T47D (cell line): ENCODE measurements at places on chromosomes 2 and 18.

- DNase-seq = no peak
These were observed 191.7 kb downstream of the ANKRD36C start for GRCh38 chr2:95799892-95800291.

- peak; percentile 78 for DNase-seq
These were observed 745.6 kb upstream of the RAB6C start for GRCh38 chr2:129233751-129234406.

DNA sequence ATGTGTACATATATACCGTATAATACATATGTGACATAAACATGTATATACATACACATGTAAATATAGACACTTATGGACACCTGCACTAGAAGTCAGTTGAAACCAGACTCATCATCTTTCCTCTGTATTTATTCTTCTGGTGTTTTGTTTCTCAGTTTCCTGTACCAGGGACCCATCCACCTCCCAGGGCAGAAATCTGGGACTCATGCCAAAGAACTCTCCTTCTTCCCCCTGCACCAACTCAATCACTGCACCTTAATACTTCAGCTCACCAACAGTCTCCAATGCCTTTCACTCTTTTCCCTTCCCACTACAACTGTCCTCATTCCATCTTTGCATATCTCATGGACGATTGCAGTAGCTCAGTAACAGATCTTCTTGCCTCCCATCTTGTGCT lies 428.0 kb downstream of the FBXO15 start:
- no peak for DNase-seq

- DNase-seq = no peak
These were observed 264.4 kb downstream of the ERBB4 start for GRCh38 chr2:212274215-212274614.

GRCh38 chr2:149606251-149606811 lies 18.8 kb upstream of the MMADHC start:
- DNase-seq = no peak

DNA sequence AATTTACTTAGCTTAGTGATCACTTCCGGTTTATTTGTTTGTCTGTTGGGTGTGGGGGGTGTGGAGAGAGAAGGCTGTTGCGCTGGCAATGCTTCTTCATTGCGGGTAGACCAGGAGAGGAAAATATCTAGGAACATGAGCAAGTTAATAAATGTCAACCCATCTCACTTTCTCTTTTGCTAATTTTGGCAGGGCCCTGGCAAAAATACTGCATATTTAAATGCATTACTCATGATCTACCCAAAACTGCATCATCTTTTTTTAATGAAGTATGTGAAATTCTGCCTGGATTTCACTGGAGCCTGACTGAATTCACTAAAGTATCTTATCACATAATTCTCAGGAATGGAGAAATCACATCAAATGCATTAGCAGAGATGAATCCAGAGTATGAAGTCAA lies 1131.0 kb upstream of the NXPH2 start:
- DNase-seq = no peak

GRCh38 chr18:8036551-8036950 lies 469.4 kb downstream of the PTPRM start:
- DNase-seq = no peak

GRCh38 chr2:19158896-19159295 lies 199.5 kb downstream of the OSR1 start:
- no peak for DNase-seq

DNA sequence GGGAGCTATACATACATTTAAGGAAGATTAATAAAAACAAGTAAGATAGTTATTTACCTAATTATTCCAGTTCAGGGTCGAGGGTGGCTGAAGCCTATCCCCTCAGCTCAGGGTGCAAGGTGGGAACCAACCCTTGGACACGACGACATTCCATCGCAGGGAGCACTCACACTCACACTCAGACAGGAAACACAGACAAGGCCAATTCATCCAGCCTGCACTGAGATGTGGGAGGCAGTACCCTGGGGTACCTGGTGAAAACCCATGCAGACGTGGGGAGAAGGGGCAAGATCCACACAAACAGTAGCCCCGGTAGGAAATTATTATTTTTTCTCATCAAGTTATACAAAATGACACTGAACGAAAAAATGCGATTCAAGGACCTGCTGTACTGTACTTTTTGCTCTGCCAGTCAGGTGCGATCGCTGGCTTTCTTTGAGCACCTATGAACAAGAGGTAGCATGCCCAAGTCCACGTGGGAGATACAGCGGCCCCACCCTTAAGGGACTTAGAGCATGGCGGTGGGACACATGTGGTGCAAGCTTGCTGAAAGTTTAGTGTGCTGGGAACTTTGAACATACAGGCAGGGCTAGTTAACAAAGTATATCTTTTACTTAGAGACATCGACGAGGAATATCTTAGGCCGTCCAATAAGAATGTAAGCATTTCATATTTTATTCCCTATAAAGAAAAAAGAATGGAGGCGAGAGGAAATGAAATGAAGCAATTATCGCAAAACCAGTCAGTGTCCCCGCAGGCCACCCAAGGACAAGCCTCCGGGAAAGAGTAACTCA lies 624 bp downstream of the METTL8 start:
- no peak for DNase-seq

GRCh38 chr2:239735829-239736357 lies 289.2 kb downstream of the NDUFA10 start:
- no peak for DNase-seq

DNA sequence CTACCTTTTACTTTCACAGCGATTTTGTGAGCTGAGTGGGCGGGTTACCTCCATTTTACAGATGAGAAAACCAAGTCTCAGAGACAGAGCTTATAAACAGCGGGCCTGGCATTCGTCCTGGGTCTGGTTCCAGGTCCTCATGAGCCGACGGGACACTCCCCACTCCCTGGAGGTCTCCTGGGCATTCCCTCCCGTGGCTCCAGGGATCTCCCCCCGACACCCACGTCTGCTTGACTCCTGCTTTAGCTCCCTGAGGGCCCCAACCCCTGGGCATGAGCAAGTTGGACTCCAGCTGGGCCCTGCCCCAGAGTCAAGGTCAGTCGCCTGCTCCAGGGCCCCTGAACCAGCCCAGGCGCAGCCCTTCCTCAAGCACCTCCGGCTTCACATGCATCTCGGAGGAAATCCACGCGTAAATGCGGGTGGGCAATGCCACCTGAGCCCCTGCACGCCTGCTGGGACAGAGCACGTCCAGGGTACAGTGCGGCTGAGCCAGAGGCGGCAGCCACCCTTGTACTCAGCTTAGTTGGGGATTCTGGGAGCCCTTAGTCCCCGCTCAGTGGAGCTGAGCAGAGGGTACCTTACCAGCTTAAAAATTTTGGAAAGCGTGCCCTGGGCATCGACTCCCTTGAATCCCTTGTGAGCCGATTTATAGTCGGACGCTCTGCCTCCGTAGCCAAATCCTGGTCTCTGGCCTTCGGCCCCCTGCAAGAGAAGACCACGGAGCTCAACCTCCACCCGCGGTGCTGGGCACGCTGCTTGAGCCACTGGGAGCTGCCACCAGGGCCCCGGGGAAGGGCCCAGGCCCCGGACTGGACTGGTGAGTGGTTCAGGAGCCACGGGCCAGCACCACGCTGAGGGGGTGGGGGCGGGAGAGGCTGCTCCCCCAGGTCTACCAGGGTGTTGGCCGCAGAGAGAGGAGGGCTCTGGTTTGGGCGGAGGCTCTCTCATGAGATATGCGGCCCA lies 148.1 kb downstream of the MBP start:
- no peak for DNase-seq

- no peak for DNase-seq
These were observed 85.3 kb downstream of the ZEB2 start for GRCh38 chr2:144434425-144435222.

- no peak for DNase-seq
These were observed 4.7 kb downstream of the TYMS start for GRCh38 chr18:662197-662596.

- DNase-seq = no peak
These were observed 150.6 kb downstream of the ANTXR1 start for GRCh38 chr2:69163556-69163955.

DNA sequence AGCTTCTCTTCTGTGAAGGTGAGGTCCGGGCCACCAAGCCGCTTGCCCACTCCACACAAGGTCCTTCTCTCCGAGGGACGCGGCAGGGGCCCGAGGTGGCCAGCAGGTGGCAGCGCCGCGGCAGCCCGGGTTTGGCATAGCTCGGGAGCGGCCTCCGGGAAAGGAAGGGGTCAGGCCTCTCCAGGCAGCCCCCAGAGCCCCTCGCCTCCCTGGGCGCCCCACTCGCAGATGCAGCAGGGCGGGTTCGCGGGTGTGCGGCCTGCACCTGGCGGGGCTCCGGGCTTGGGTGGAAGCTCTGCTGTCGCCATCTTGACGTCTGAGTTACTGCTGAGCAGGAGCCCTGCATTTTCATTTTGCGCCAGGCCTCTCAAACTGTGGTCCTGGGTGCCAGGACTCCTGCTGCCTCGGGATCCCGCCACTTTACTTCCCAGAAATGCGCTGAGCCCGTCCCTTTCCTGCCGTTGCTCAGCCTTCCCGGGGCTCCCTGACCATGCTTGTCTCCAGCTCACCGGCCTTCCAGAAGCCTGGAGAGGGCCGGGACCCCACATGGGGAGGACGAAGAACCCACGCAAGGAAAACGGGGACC lies 18.6 kb upstream of the NCL start:
- DNase-seq = peak; percentile 74

GRCh38 chr2:134682726-134683125 lies 36.1 kb downstream of the TMEM163 start:
- no peak for DNase-seq

- peak; percentile 2 for DNase-seq
These were observed 63.3 kb upstream of the NEDD4L start for GRCh38 chr18:57980573-57981307.

DNA sequence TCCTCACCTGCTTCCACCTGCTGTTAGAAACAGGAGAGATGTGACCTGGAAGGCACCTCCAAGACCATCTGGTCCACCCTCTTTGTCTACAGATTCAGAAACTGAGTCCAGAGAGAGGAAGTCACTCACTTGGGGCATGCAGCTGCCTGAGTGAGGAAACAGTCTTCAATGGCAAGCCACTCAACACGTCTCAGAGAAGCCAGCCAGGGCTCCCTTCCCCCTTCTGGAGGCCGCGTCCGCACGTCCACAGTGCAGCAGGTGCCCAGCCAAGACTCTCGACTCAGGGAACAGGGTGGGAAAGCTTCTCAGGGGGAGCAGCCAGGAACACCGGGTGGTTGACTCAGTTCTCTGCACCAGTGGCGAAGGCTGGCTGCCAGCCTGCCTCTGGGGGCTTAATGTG lies 201.7 kb downstream of the BCL11A start:
- DNase-seq = no peak

GRCh38 chr2:232296776-232297525 lies 81.6 kb upstream of the ALPP start:
- DNase-seq = no peak

DNA sequence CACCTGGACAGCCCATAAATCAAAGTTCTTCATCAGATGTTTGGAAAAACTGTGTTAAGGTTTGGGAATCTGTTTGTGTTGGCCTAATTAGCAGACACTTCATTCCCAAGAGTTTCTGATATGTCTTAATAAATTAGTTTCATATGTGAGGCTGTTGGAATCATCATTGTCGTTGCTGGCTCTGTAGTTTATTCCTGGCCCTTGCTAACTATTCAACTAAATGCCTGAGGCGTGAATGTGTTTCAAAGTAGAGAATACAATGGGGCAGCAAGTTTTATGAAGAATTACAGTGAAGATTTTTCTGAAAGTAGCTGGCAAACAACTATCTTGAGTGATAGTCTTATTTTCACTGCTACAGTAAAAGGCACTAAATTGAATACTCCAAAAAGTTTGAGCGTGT lies 141.1 kb downstream of the PARD3B start:
- DNase-seq = no peak

DNA sequence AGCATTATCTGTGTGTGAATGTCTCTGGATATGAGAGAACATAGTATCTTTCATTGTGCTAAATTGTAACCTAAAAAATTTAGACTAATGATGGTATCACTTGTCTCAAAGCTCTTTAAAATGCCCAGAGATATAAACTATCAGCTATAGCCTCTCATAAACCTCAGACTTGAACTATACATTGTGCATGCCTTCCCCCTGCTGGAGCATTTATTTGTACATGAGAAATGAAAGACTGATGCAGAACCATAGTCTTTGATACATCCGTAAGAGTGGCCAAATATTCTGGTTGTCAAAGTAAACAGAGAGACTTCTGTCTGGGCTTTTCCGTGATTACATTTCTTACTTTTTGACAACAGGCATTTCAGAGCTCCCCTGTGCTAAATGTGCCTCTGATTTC lies 71.9 kb upstream of the CCDC68 start:
- no peak for DNase-seq

DNA sequence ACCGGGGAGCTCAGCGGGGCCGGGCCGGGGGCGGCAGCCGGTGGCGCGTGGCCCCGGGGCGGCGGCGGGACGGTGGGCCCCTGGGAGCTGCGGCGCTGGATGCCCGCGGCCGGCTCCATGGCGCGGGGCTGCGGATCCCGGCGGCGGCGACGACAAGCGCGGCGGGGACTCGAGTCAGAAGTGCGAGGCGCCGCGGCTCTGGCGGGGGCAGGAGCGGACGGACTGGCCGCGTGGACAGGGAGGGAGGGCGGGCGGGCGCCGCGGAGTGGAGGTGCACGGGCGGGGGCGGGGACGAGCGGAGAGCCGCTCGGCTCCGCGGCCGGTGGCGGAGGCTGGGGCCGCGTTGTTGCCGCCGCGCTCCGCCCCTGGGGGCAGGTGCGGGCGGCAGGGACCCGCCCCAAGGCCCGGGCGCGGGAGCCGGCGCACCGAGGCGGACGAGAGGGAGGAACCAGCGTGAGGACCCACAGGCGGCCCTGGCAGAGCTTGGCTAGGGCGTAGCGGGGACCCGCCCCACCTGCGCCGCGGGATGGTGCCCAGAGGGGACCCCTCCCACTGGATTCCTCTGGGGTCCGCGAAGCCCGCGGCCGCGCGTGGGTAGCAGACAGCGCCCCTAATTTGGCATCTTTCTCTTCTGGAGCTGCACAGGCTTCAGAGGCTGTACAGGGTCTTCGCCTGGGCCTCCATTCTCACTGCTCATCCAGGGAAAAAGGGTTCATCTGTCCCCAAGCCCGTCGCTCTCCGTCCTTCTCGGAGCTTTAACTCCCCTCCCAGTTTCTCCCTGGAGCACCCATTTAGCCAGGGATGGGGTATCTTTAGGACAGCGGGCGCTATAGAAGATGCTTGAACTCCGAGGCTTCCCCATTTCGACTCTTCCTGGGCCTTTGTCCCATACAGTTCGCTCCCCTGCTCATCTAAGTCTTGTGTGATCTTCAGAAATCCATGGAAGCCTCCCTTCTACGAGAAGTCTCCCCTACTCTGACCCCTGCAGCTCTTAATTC lies at the start of gene TMEM163:
Gene TMEM163, minus strand, starts transcription at position 184 of the 998 bp plus-strand sequence.
- peak; percentile 17 for DNase-seq

DNA sequence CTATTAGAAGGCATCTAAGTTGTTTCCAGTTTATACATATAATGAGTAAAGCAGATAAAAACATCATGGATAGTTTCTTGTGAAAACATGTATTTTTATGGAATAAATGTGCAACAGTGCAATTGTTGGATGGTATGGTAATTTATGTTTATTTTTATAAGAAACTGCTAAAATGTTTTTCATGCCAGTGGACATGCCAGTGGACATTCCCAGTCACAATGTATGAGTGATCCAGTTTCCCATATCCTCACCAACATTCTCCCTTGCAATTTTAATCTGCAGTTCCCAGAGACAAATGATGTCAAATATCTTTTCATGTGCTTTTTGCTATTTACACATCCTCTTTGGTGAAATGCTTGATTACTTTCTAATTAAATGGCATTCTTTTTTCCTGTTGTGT lies 818.6 kb downstream of the SUCLG1 start:
- no peak for DNase-seq

GRCh38 chr2:239116456-239117246 lies 268.8 kb downstream of the TWIST2 start:
- no peak for DNase-seq
